ENCODE measurements at places on chromosomes 4 and X.

DNA sequence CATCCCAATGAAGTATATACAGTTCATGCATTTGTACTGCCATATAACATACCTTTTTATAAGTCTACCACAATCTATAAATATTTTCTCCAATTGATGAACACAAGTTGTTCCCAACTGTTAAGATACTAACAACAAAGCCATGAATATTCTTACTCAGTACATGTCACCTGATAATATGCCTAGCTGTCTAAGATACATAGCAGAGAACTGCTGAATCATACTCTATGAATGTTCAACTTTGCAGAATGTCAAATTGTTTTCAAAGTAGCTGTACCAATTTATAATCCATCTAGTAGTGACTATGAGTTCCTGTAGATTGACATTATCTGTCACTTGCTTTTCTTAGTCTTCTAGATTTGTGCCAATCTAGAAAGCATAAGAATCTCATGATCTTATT, 84.9 kb downstream of the RAB28 start:
- DNase-seq = no peak

- DNase-seq = no peak
These were observed 22.5 kb downstream of the SLC9B2 start for GRCh38 chr4:103054030-103054429.

DNA sequence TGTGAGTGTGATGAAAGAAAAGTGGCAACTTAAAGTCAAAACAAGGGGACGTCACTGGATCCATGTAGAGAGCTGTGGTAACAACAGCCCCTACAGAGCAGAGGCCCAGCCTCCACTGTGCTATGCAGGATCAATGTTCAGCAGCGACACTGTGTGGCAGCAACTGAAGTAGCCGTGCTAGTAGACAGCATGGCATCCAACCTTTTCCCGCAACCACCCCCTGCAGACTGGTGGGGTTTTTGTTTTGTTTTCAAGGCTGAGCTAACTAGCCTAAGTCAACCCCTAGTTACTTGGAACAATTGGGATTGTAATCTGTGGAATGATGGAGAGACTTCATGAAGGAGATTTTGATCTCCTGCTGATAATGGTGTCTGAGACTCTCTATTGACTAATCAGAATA, 44.4 kb upstream of the PPARGC1A start:
- no peak for DNase-seq

DNA sequence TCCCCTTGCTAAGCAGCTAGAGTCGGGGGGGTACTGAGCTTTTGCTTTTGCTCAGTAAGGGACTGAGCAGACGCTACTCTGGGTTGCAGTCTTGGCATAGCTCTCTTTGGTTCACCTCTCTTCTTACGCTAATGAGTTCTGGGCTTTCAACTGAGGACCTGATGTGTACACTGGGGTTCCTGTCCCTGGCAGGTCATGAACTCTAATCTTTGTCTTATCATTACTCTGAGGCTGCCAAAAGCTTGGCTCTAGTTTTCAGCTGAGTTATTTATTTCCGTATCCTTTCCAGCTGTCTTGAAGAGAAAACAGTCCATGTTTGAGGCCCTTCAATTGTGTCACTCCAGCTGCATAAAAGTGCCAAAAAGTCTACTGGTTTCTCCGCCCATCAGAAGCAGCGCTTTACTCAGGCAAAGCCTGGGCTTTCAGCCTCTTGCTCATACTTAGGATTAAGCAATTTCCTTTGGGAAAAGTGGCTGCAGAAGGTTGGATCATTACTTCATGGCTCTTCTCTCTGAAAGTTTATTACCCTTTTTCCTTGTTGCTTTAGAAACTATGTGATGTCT, 121.0 kb upstream of the STOX2 start:
- no peak for DNase-seq

Measured in stimulated activated CD4-positive, alpha-beta T cell treated with anti-CD3 and anti-CD28 coated beads, Interleukin-2, amount 100 ng/mL, for 48 hours (primary cell).